Stimulated activated CD4-positive, alpha-beta T cell treated with anti-CD3 and anti-CD28 coated beads, Interleukin-2, amount 100 ng/mL, for 48 hours (primary cell): ENCODE measurements at places on chromosomes 12 and 14.

GRCh38 chr12:1115484-1116231 is 124.6 kb downstream of the ERC1 start:
- no peak for DNase-seq

DNA sequence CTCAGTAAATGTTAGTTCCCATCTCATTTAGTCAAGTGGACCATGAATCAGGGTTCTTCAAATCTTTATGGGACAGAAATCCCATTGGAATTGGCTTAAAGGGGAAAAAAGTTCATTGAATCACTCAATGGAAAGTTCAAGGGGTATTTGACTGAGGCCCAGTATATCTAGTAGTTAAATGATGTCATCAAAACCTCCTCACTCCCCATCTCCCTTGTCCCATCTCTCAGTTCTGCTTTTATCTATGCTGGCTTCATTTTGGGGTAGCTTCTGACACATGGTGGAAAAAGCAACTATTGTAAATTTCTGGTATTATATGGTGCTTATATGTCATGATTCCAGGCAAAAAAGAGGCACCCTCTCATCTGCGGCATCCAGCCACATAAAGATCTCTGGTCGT is 51.9 kb downstream of the DAAM1 start:
- no peak for DNase-seq

- no peak for DNase-seq
Observed at GRCh38 chr14:76314521-76315034, 61.4 kb upstream of the ESRRB start.

GRCh38 chr14:64147126-64147790 is 146.9 kb downstream of the ESR2 start:
- DNase-seq, result no peak

GRCh38 chr12:46839232-46839631 is 13.4 kb upstream of the SLC38A4 start:
- no peak for DNase-seq

GRCh38 chr14:100715332-100715731 is 11.4 kb upstream of the DLK1 start:
- no peak for DNase-seq
